Right ventricle myocardium superior (tissue), 1 donor: ENCODE measurements at places on chromosomes 5 and 9. TPM values are rescaled to one million over a fixed set of nuclear protein-coding genes. Genes with fewer than 3 reads are reported as not detected.

Gene C1QTNF3
- 0.70 TPM for total RNA-seq

DNA sequence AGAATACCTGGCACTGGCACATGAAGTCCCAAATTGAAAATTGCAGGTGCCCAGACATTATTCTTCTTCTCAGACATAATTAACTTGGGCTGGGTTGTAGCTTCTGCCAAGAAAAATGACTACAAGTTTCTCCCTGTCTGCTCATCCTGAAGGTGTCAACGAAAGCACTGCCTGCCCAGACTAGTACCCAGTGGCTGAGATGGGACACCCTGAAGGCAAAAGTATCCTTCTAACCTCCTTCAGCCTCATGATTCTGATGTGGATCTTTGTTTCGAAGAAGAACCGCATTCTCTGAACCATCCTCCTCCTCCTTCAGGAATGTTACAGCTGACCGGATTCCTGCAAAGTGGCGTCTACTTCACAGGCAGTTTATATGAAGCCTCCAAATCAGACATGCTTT, 161.1 kb upstream of the FST start:
- no peak for DNase-seq

- DNase-seq, result no peak
Observed at GRCh38 chr5:131959906-131960305, 14.4 kb upstream of the MEIKIN start.

- DNase-seq, result no peak
Observed at GRCh38 chr9:72263572-72263971, 101.4 kb downstream of the ZFAND5 start.

DNA sequence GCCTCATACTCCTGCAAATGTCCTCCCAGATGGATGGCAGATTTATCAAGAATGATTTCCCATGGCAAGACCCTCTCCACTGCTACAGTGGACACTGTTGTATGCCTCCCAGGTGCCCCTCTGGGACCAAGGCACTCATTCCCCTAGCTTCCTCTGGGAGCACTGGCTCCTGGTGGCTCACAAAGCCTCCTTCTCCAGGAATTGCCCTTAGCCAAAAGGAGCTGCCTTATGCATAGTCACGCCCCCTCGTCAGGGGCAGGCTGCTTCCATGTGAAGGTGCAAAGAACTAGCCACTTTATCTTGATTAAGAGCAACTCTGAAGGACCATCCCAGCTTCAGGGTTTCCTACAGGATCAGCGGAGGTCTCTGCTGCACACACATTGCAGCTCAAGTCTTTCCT, 358.1 kb downstream of the CDK5RAP2 start:
- DNase-seq, result no peak

Gene MARVELD2
- total RNA-seq, result 0.94 TPM

DNA sequence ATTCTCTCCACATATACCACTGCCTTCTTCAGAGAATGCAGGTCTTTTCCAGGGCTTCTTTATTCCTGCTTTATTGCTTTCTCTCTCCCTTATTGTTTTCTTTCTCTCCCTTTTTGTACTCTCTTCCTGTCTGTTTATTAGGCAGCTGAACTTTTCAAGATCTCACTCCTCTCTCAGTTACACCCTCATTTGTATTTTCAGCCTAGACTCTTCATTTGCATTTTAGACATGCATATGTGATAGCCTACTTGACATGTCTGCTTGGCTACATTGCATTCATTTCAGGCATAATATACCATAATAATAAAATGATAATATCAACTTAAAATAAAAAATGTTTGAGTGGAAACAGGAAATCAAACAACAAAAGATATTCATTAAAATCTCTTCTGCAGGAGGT, 377.9 kb upstream of the TNC start:
- no peak for DNase-seq

Gene CCDC171
- 1.6 TPM for total RNA-seq

Gene C1QTNF2
- total RNA-seq, result 1.6 TPM

GRCh38 chr5:72390836-72391235, 70.7 kb downstream of the PTCD2 start:
- DNase-seq, result no peak

GRCh38 chr5:15424769-15425168, 75.2 kb upstream of the FBXL7 start:
- DNase-seq, result no peak

- no peak for DNase-seq
Observed at GRCh38 chr5:122311497-122311960, 508 bp upstream of the SNCAIP start.

DNA sequence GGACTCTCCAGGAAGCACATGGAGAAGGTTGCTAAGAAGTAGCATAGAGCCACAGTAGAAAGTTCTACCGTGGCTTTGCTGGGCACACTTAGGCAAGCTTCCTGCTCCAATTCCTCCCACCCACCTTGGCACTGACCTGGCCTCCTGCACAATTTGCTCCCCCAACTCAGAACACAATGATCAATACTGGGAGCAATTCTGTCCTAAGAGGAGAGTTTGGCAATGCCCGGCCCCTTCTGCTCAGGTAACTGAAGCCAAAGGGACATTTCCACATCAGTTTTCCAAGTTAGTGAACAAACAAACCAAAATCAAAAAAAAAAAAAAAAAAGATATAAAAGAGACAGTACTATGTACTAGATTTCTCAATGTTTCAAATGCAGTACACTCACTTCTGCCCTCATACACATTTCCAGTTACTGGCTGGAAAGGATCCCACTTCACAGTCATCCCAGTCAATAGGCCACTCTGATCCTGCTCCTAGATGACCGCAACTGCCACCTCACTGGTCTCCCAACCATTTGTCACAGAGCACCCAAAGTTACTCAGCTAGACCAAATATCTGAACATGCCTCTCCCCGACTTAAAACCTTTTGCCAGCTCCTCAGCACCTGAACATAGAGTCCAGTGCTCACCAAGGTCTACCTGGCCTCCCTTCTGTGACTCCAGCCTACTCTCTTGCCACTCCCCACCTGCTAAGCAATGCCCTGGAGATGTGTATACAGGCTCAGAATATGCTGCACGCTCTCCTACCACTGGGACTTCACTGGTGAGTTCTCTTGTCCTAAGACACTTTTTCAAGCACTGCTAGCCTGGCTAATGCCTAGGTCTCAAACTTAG, 21.3 kb downstream of the ABCA1 start:
- DNase-seq, result no peak

DNA sequence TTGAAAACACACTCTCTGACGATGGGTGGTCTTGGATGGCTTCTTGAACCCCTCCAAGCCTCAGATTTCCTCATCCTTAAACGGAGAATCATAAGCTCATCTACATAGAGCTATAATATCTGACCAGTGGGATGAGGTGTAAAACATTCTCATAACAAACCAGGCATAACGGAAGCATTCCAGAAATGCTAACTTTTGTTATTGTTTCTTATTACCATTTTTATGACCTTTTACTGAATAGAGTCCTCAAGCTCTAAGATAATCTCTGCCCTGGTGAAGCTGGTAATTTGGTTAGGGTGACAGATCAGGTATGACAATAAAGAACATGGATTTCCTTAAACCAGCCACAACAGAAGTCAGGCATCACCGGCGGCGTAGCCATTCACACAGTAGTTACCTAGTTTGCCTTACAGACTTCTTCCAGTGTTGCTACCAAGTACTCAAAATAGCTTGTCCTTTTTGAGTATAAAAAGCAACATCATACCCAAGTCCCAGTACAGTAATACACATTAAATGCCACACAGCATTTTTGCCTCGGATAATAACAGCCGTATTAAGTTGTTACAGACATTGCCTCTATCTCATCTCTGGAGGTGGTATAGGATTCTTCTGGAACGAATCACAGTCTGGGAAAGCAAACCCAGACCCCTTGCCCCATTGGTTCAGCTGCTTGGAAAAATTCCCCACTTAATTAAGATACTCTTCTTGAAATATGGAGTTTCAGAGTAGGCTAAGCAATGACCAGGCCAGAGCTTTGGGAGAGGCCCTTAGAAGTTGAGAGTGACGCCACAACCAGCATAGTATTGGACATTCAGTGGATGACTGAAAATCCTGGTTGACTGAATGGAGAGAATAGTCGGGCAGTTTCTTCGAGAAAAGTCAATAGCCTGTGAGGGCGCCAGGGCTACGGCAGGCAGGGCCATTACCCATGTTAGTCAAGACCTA, 252.5 kb downstream of the SLIT3 start:
- no peak for DNase-seq

Gene IFNA2
- total RNA-seq, result not detected

- peak; percentile 69 for DNase-seq
Observed at GRCh38 chr9:136603901-136604814, 58.3 kb upstream of the NOTCH1 start.

- DNase-seq, result peak; percentile 63
Observed at GRCh38 chr5:56298336-56299090, 65.4 kb upstream of the ANKRD55 start.

DNA sequence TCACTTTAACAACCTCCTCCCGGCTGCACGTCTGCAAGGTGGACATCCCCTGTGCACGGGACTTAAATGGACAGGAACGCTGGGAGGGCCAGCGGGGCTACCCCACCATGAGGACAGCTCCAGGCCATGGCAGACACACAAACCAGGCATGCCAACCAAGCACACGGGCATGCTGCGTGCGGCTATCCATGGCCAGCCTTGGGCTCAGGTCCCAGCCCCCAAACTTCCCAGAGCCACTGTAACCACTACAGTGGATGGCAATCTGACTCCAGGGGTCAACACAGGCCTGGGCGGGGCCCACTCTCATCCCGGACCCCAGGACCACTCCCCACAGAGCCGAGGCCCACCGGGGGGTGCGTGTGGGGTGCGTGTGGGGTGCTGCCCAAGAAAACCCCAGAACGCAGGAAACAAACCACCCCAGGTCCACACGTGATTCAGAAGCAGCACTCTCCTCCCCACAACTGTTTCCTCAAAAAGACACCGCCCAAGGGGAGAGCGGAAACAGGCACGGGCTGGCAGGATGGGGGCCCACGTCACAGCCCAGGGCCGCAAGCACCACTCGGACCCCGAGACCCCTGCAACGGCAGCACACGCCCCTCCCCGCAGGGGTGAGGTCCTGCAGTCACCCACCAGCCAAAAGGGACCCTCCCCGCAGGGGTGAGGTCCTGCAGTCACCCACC, 7.4 kb downstream of the SLC12A7 start:
- DNase-seq, result no peak

DNA sequence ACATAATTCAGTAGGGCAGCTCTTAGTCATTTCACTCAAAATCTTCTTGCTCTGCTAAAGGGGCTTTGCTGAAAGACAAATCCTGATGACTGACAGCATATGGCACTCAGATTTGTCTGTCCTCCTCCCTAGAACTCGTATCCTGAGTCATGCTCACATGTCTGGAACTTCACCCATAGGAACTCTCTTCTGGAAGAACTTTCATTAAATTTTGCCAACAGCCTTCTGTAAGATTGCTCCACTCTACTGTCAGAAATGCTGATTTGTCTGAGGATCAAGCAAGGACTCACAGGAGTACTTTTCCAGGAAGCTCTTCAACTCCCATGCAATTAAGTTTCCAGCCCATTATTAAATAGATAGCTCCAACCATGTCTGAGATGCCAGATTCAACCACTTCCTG, 59.8 kb upstream of the SNX2 start:
- DNase-seq, result no peak

DNA sequence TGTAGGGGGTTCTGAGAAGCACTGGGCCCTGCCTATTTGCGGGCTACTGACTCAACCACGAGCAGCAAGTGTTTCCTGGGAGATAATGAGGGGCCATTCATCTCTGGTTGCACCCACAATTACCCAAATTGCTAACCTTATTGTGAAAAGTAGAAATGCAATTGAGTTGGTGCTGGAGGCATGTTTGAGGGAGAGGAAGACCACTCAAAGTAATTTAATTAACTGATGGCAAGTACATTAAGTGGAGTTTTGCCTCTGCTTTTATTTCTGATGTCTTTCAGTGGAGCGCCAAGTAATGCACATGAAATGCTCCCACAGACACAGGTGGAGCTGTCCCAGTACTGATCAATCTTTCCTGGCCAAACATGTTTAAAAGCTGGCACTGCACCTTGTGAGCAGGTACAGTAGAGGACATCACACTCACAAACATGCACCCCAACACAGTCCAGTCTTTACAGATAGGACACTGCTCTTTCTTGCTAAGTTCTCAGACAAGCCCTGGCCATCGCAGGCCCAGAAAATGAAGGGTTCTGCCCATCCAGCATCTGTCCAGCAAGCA, 195.4 kb downstream of the HSPA4 start:
- DNase-seq, result no peak

DNA sequence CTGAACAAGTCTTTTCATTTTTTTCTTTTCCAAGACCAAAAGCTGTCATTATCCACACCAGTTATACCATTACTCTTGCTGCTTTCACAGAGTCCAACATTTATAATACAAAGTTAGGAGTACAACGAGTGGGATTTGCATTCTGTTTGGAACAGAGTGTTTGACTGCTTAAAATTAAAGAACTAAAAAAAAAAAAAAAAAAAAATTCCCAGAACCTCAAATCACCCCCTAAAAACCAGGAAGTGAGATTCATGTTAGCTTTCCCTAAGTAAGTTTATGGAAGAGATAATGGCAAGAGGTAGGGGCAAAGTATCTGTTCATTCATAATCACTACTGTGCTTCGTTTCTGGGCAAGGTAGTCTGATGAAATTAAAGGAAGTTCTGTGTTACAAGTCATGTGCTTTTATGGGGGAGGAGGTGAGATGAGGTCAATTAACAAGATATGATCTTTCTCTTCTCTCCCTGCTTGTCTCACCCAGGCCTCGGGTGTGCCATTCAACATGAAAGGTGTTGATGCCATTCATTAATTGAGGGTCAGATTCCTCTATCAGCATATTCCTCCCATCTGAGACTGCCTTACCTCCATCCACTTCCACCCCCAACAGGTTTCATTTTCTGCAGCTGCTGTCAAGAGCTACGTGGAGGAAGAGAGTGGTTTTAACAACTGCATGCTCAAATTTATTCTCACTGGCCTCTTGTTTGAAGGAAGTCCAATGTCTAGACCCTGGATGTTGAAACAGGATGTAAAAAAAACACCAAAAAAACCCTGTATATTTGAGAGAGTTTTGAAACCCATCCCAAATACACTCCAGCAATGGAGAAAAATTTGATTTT, 58.1 kb downstream of the MARCHF3 start:
- DNase-seq, result no peak

DNA sequence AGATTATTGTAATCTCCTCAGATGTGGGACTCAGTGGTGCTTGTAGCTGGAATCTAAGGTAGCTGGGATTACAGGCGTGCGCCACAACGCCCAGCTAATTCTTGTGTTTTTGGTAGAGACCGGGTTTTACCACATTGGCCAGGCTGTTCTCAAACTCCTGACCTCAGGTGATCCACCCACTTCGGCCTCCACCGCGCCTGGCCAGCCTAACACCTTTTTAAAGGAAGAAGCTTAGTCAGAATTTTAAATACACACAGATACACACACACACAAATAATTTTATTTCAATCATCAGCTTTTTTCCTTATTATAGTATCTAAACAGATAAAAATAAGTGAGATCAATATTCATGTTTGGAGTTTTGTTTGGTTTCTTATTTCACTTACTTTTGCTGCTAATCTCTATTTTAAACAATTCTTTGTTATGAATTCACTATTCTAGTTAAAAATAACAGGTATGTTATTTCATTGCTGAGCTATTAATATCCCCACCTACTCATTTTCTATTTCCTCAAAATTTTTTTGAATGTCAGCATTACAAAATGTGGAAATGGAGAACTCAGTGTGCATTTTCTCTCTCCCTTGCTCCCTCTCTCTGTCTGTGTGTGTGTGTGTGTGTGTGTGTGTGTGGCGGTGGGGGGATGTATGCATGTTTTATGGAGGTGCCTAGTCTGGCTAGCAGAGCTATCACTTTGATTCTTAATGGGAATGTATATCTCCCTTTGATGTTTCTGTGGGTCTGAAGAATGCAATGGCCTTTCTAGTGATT, 960.6 kb upstream of the DMAC1 start:
- DNase-seq, result no peak

- no peak for DNase-seq
Observed at GRCh38 chr5:143051244-143052058, 281.3 kb downstream of the ARHGAP26 start.

GRCh38 chr9:38768351-38768761, 48.4 kb upstream of the FAM240B start:
- DNase-seq, result no peak
